Type B pancreatic cell (in vitro differentiated cells): ENCODE measurements at places on chromosomes 4 and X.
A peak's percentile ranks its signal among the peaks of the same experiment; 100 is the strongest.

- DNase-seq = no peak
Measured at GRCh38 chrX:16451334-16451733, 198.6 kb upstream of the S100G start.

- DNase-seq = no peak
Measured at GRCh38 chr4:102342404-102343074, 2.7 kb downstream of the SLC39A8 start.

DNA sequence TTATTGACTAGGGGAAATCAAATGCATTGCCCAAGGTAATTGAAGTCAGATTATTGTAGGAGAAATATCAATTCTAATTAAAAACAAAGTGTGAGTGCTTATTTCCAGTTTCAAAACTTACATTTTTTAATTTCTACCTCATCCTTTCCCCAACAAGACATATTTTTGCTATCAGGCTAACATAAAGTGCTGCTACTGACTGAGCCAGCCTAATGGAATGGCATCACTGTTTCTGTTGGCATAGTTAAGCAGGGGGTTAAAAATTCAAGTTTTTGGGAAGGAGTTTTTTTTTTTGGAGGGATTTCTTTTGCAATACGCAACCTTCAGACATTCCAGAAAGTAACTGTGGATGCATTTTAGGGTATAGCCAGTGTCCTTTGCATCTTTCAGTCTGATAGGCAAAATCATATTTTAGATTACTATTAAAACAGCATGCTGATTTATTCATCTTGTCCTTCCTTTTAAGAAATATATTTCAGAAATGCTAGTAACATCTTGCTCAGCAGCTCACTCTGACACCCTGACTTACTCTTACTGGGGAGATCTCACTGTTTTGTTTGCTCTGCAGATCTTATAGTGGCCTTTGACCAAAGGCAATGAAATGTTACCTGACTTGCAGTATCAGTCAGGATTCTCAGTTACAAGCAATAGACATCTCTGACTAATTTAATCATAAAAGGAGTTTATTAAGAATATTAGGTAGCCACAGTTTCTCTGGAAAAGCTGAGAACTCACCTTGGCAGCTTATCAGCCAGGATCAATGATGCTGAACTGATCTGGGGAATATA is 24.4 kb downstream of the GAB1 start:
- no peak for DNase-seq

- DNase-seq = no peak
Measured at GRCh38 chr4:43330288-43330687, 437.8 kb downstream of the GRXCR1 start.

DNA sequence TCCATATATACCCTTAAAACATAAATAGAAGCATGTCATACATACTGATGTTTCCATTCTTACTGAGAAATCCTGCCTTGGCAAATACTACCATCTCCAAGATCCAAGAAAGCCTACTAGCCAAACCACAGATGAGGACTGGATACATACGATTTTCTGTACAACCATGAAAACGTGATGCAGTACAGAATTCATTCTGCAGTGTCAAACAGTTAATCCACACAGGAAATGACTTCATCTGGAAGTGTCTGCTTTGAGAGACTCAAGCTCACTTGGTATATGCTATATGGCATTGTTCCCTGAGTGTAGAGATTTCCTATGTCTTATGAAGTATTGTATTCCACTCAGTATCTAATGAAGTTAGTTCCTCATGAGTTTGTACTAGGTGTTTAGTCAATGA is 94.3 kb downstream of the CT47B1 start:
- no peak for DNase-seq

- DNase-seq = no peak
Measured at GRCh38 chrX:97446298-97446882, 562.7 kb downstream of the RPA4 start.

DNA sequence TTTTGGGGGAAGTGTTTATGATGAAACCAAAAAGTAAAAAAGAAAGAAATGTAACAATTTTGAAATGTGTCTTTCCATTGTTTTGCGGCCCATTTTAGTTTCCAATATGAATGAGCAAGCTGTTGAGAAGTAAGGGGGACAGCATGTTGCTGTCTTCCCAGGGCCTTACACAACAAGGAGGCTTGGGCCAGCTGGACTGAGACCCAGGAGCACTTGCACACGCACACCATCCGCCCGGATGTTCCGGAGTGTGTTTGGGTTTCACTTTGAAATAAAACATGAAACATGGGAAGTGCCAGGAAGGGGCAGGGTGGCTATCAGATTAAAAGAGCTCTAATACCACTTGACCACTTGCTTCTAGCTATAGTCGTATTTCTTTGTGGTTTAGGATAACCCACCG is 144.4 kb downstream of the NHS start:
- no peak for DNase-seq

GRCh38 chrX:9566150-9566621 is 101.3 kb downstream of the TBL1X start:
- no peak for DNase-seq

- DNase-seq = peak; percentile 86
Measured at GRCh38 chrX:135421537-135421931, 210 bp upstream of the SMIM10L2A start.

- no peak for DNase-seq
Measured at GRCh38 chrX:13667919-13668318, 15.0 kb downstream of the TCEANC start.

GRCh38 chr4:48027653-48028052 is 11.1 kb downstream of the NIPAL1 start:
- DNase-seq = no peak

- DNase-seq = no peak
Measured at GRCh38 chrX:110755611-110756010, 40.0 kb downstream of the CHRDL1 start.

- no peak for DNase-seq
Measured at GRCh38 chr4:44093390-44093789, 355.2 kb downstream of the KCTD8 start.

DNA sequence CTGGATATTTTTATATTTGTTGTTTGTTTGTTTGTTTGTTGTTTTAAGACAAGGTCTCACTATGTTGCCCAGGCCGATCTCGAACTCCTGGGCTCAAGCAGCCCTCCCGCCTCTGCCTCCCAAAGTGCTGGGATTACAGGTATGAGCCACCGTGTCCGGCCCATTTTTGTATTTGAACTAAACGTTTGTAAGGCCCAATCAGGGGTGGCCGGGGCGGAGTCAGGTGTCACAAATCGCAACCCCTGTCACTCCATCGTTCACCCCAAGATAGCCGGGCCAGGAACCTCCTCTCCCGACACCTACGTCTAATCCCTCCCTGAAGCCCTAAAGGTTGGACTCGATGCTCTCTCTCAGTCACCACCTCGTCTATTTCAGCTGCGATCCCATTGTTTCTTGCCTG is 722 bp upstream of the EFHC2 start:
- DNase-seq = no peak

DNA sequence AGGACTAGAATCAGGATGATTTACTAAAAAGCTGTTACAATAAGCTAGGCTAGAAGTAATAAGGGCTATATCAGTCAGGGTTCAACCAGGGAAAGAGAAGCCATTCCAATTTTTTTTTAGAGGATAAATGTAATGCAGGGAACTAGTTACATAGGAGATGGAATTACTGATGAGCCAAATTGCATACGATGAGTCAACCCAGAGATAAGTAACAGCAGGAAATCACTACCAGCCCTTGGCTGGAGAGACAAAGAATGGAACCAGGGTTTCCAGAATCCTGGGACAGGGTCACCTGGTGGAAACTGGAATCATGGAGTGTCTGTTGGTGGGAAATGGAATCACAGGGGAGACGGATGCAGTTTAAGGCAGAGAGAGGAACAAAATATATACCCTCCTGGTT is 13.1 kb upstream of the MAGEA4 start:
- DNase-seq = no peak

DNA sequence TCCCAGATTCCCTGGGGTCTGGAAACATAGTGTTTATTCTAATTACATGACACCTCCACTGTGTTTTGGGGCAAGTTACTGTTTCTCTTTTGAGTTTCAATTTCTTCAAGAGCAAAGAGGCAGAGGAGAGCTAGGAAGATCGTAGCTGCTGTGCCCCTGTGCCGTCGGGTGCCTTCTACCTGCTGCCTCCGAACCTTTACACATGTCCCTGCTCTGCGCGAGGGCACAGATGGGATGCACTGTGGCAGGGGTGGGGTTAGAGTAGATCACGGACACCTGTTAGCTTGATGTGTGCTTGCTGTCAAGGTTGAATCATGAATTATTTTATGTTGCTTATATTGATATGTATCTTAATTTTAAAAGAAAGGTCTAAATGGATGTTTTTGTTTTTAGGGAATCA is 71.1 kb upstream of the MSANTD1 start:
- no peak for DNase-seq

GRCh38 chr4:86640469-86640868 is 46.4 kb downstream of the PTPN13 start:
- DNase-seq = no peak

GRCh38 chr4:174157106-174157607 is 126.3 kb downstream of the FBXO8 start:
- DNase-seq = no peak

DNA sequence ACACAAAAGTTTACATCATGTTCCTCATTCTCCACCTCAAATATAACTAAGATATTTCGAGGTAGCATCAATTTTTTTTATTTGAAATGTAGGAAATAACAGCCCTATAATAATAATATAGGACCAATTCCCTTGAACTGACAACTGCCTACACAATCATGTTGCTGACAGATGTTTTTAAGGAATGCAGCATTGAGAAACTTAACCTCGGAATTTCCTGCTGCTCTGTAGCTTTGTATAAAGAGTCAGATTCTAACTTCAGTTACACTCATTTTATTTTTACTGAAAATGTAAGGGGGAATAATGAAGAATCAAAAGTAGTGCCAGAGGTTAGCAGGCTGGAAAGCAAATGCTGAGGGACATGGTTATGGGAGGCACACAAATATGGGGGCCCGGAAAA is 235.8 kb downstream of the RBMX2 start:
- no peak for DNase-seq

GRCh38 chrX:16347968-16348670 is 180.8 kb downstream of the MAGEB17 start:
- no peak for DNase-seq

DNA sequence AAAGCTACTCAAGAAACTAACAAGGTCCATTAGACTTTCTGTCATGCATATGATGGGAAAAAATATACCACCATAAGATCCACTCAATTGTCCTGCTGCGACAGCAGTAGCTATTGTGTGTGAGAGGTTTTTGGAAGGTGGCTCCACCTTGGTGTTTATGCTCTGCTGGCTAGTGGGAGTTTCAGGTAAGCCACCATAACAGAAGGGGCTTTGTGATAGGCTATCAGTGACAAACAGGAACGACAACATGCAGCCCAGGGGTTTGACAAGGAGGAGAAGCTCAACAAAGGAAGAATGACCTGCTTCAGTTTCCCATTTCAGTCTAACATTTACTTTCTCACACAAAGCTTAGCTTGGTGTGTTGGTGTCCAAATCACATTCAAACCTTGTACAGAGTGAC is 182.6 kb downstream of the ATOH1 start:
- no peak for DNase-seq

DNA sequence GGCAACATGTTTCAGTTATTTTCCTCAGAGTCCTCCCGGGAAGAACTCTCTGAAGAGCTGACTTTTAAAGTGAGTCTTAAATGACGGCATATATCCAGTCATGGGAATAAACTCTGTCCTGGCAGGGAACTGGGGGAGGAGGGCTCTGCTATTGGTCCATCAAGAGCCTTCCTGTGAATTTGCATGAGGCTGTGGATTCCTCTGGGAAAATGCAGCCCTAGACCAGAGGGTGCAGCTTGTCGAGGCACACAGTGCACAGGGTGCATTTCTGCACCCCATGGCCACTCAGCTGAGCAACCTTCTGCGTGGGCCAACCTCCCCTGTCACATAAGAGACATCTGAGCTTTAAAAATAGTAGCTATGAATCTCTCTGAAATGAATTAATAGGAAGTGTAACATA is 360.0 kb downstream of the GALNTL6 start:
- no peak for DNase-seq

DNA sequence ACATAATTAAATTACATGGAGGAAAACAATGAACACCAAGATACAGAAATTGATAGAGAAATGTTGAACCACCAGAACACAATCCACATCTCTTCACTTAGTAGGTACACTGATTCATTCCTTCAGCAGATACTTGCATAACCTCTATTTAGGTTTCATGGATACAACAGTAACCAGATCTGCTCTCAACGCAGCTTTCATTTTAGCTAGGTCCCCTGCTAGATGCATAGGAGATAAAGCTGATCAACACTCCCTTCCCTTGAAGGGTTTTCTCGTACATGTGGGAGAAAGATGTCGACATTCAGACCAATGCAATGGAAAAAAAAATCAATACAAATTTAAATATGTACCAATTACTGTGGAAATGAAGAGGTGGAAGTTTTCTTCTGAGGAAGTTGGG is 37.3 kb downstream of the UNC5C start:
- no peak for DNase-seq

DNA sequence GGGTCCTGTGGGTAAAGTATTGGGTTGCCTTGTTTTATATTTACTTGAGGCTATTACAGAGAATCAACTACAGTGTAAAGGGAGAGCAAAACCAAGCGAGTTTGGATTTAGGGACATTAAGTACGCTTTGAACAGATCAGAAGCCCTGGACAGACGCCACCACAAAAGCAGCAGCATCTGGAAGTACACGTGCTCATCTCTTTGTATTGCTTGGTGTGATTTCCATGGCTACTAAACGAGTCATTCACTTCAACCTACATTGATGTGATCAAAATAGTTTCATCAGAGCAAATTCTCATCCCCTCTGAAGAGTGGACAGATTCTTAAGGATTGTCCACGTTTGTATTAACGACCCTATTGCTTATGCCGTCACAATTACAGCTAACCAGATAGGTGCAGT is 85.1 kb downstream of the SORBS2 start:
- no peak for DNase-seq

GRCh38 chr4:34534916-34535315 is 1709.4 kb downstream of the ARAP2 start:
- no peak for DNase-seq

GRCh38 chrX:19791562-19791961 is 95.8 kb downstream of the SH3KBP1 start:
- DNase-seq = no peak

GRCh38 chrX:106730401-106730800 is 3.9 kb downstream of the RNF128 start:
- no peak for DNase-seq
